GF-D8 (cell line): ENCODE measurements at places on chromosomes 3 and 15.

DNA sequence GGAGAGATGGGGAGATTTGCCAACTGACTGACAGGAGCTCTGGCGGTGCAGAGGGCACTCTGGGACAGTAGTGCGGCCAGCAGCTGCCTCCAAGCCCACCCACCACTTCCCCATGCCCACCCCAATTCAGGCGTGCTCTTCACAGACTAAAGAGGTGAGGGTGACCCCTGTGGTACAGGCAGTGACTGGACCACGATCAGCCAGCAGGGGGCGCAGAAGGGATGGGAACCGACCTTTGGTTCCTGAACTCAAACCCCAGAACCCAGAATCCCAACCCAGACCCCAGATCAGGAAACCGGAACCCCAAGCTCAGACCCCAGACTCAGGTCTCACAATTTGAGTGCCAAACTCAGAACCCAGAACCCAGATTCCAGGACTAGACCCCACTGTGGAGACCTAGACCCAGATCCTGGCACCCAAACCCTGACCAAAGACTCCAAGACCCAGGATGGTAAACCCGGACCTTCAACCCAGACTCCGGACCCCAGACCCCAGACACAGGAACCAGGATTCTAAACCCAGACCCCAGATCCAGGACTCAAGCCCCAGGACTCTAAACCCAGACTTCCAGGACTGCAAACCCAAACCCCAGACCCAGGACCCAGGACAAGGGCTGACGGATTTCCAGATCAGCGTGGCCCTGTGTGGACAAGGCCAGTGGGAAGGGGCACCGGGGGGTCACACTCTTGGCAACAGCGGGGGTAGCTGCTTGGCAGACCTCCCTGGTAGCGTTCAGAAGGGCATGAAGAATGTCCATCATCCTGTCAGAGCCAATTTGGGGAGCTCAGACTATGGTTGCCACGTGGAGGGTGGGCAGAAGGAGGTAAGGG lies 3.7 kb upstream of the MYL3 start:
- no peak for DNase-seq

DNA sequence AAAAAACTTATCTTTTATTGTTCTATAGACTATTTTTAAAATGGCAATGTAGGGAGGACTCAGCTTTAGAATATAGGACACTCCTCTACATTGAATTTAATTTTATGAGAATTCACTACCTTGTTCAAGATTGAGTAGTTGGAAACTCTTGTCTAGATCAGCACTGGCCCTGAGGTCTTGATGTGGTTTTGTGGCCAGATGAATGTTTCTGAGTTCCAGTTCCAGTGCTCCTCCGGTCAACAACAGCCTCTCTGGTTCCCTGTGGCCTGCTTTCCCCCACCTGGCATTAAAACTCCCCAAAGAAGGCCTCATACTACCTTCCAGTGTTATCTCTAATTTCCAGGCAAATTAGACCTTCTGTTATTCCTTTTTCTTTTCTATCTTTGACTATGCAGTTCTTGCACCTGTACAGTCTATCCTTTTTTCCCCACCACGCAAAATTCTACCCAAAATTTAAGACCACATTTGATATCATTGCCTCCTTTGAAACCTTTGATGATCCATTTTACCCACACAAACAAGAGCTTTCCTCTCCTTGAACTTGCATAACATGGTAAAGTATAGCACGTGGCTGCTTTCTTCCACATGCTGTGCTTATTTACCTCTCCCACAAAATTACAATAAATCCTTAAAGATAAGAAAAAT lies 9.6 kb upstream of the ANP32A start:
- no peak for DNase-seq

DNA sequence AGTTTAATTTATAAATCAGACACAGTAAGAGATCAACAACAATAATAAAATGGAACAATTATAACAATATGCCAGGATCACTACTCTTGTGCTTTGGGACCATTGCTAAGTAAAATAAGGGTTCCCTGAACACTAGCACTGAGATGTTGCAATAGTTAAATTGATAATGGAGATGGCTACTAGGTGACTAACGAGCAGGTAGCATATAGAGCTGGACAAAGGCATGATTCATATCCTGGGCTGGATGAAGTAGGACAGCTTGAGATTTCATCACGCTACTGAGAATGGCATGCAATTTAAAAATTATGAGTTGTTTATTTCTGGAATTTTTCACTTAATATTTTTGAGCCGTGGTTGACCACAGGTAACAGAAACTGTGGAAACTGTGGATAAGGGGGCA lies 20.7 kb upstream of the MYZAP start:
- no peak for DNase-seq

GRCh38 chr15:53670701-53671100 lies 88.8 kb downstream of the WDR72 start:
- DNase-seq = no peak

GRCh38 chr3:139263798-139264197 lies 80.0 kb upstream of the MRPS22 start:
- DNase-seq = no peak

DNA sequence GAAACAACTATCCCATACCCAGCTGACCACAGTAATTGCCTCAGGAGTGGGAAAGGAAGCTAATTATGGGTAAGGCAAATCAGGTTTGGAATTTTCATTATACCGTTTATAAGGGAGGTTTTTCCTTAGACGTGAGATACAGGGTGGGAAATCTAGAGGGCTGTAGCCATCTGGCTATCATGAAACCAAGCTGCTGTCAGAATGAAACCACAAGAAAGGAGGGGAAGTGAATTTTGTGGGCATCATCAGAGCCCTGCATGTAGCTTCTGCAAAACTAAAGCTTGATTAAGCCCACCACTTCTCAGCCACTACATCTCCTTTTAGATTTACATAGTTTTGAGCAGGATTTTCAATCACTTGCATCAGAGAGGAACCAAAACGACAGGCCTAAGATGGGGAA lies 893.5 kb downstream of the TUSC7 start:
- DNase-seq = no peak

GRCh38 chr15:67033012-67033411 lies 32.4 kb upstream of the SMAD3 start:
- DNase-seq = no peak

DNA sequence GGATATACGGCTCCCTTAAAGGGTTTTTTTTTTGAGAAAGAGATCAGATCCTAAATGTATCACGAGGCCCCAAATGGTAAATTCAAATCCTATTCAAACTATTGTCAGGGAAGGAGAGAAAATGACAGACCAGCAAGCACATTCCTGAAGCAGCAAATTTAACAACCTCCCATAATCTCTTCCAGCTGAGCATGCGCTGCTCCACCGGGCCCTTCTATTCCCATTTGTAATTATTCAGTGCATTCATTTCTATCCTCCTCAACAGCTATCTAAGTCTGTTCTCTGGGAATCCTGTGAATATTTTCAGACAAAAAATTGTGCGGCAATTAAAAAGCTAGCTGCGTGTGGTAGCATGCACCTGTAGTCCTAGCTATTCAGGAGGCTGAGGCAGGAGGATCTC lies 43.2 kb downstream of the MAGI1 start:
- DNase-seq = no peak

DNA sequence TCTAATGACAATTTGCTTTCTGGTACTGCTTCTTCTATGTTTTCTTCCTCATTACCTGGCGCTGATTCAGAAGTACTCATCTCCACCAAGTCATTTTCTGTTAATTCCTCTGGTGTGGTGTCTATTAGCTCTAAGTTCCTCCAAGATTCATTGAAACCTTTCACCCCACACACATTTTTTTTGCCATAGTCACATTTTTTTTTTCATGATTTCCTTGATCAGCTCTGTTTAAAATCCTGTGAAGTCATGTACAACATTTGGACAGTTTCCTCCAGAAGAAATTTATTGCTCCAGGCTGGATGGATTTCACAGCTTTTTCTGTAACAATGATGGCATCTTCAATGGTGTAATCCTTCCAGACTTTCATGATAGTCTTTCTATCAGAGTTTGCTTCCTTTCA lies 243.2 kb upstream of the VEPH1 start:
- no peak for DNase-seq

GRCh38 chr3:27387625-27388024 lies 18.4 kb upstream of the NEK10 start:
- no peak for DNase-seq

- DNase-seq = no peak
Observed at GRCh38 chr3:177306252-177306651, 109.0 kb upstream of the TBL1XR1 start.

- no peak for DNase-seq
Observed at GRCh38 chr15:65912235-65912634, 42.9 kb downstream of the RAB11A start.

GRCh38 chr3:5390936-5391625 lies 203.6 kb downstream of the EDEM1 start:
- no peak for DNase-seq

- no peak for DNase-seq
Observed at GRCh38 chr3:37808656-37809055, 53.0 kb upstream of the CTDSPL start.

DNA sequence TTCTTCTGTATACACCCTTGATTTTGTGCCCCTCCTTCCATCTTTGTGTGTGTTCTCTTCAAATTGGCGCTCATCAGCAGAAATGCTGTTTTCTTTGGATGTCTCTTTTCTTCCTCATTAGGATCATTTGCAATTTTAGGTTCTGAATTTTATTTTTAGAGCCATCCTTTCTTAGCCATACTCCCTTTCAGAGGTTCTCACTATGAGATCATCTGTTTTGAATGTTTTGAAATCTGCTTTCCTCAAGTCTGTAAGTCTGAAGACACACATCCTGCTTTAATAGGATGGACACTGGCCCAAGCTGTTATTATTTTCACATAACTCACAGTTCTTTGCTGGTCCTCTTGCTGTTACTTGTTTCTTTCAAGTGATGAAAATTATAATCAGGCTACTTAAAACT lies 124.8 kb downstream of the BDH1 start:
- no peak for DNase-seq

- no peak for DNase-seq
Observed at GRCh38 chr3:46916278-46916677, 38.8 kb downstream of the PTH1R start.
